ENCODE measurements at places on chromosomes 3 and 15.
A peak's percentile ranks its signal among the peaks of the same experiment; 100 is the strongest.

DNA sequence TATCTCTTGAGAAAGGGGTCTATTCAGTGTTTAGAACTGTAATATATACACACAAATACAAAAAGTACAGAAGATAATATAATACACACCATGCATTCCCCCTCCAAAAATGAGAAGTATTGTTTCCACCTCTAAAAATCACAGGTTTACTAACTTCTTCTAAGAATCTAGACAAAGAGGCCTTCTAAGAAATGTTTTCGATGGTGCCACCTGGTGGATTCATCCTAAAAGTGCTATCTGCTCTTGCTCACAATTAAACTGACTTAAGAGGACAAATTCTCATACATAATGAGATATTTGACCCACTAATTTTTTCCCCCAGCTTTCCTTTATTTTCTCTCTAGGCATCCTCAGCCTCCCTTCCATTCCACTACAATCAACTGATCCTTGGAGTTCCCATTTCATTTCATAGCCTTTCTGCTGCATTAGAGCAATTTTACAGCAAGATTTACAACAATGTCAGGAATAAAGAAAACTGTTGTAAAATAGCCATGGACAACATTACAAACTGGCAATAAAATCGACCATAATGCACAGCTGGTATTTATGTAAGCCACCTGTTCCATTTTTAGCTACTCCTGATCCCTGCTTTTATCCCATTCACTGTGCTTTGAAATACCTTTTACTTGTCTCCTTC lies 124.6 kb downstream of the ARRDC4 start:
- DNase-seq, result peak; percentile 14

DNA sequence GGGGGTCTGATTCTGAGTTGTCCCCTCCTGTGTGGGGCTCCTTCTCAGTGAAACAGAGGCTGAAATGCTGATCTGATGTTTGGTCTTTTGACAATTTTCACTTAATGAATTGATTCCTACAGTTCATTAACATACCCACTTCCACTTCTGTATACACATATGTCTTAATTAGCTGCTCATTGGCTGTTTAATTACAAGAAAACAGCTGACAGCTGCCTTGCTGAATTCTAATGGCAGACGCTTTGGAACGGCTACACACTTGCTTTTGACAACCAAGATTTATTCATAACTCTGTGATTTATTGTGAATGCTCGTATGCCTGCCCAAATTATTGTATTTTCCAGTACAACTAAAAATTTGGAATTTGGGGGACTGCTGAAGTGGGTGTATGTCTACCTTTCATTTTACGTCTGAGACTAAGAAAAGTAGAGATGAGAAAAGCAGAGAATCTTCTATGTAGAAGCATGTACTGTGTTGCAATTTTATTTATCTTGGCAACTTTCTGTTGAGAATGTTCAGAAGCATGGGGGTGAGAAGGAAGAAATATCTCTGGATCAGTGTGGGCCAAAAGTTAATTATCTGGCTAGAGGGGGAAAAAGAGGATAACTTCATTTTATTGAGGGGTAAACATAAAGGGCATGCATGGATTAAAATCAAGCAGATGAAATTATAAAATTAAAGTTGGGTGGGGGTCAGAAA lies 46.5 kb upstream of the ICE2 start:
- DNase-seq, result no peak

GRCh38 chr3:56591262-56591661 lies 34.3 kb downstream of the CCDC66 start:
- no peak for DNase-seq

GRCh38 chr3:52176180-52176752 lies 21.7 kb upstream of the ALAS1 start:
- DNase-seq, result no peak

- no peak for DNase-seq
These were observed 1.6 kb upstream of the P2RY13 start for GRCh38 chr3:151330899-151331298.

DNA sequence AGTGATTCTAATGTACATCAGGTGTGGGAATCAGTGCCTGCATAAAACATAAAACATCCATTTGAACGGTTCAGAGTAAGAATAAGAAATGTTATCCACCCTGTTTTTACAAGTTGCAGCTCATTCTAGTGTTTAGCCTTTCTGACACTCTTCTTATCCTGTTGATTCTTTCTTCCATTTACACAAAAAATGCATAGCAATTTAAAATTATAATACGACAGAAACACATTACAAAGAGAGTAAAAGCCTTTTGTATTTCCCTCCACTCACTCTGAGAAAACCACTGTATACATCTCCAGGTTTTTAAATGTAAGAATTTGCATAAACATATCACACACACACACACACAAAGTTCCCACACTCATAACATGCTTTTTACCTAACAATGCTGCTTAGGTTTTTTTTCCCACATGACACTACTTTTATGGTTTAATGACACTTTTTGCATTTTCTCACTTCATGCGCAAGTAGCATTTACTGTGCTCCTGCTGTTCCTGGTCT lies 199.8 kb downstream of the CNTN6 start:
- no peak for DNase-seq

DNA sequence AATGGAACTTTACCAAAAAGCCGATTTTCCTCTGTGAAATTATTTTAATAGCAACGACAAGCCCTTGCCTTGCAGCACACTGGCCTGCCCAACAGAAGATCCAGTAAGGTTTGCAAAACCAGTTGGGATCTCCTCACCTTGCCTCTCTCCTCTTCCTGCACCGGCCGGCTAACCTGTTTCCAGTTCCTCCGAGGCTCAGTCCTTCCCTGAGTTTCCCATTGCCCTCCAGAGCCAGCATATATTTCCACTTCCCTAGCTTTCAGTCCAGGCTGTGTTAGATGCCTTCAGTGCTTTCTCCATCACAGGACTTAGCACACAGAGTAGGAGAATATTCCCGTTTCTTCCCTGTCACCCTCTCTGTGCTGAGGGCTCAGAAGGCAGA lies 60.3 kb downstream of the NOX5 start:
- no peak for DNase-seq

DNA sequence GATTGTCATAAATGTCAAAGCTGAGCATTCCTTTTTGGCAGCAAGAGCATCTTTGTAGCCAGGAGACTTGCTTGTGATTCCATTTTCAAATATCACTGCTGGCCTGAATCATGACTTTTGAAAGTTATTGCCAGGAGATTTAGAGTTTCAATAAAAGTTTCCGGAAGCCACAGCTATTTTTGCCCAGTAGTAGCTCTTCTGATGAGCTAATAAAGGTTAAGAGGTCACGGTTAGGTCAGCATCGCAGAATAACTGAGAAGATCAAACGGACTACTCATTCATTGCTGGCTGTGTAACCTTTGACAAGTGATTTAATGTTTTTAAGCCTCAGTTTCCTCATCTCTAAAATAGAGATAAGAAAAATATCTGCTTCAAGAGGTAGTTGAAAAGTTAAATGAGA lies 105.1 kb upstream of the ETV5 start:
- DNase-seq, result no peak

DNA sequence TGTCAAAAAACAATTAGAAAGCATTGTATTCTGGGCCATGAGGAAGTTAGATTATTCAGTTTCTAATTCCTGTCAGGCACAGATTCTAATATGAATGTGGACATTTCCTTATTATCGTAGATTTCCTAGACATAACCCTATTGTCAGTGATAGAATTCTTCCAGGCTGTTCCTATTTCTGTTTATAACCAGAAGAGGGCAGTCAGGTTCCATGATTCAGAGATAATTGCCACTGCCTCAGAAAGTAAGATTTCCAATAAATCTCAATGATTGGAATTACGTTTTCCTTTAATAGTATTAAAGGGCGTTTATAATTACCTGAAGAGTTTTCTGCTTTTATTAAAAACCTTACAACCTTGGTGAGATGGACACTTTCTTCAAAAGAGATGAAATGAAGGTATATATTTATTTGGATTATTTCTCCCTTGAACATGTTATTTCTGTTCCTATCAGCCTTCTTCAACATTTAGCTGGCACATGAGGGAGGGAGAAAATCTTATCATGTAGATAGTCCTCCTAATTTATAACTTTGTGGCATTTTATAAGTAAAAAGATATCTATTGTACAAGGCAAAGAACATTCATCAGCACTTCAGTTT lies 439.2 kb downstream of the MCTP2 start:
- peak; percentile 71 for DNase-seq

DNA sequence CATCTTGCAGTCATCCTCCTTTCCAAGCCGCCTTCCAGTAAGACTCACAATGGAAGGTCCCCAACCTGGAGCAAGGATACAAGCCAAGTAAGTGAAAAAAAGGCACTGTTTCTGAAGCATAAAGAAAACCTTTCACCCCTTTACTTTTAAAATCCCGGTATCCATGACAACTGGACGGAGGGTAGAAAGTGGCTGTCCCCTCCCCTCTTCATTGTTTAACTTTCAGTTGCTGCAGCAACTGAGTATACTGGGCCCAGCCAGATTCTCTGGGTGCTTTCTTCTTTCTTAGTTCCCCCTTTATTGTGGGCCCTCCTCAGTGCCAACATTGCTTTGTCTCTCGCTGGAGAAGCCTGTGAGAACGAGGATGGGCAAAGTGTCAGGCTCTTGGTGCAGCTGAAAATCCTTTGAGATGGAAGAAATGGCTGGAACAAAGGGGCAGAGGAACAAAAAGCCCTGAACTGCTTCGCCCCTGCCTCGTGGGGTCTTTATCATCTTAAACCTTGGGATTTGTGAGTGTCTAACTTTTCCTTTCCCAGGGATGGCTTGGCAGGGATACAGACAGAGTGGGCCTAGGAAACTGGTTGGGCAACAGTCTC lies 224.0 kb upstream of the RGMA start:
- peak; percentile 64 for DNase-seq

- no peak for DNase-seq
These were observed 30.9 kb upstream of the VPS8 start for GRCh38 chr3:184780981-184781515.

- DNase-seq, result peak; percentile 79
These were observed 19.0 kb downstream of the SYNM start for GRCh38 chr15:99123713-99124451.

DNA sequence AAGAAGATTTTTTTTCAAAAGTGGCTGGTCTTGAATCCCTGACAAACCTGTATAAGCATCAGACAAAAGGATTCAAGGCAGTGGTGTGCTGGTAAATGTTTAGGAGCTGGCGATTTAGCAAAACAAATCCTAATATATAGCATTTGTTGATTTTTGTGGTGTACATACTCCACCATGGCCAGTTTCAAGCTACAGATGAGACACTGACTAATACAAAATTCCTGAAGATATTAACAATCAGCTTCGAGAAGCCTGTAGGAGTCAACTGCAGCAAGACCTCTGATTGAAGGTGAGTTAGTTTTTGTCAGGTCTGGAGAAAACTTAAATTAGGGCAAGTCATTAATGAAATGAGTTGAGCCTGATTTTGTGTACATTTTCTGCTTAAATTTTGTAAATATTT lies 6.7 kb downstream of the STRIT1 start:
- no peak for DNase-seq

DNA sequence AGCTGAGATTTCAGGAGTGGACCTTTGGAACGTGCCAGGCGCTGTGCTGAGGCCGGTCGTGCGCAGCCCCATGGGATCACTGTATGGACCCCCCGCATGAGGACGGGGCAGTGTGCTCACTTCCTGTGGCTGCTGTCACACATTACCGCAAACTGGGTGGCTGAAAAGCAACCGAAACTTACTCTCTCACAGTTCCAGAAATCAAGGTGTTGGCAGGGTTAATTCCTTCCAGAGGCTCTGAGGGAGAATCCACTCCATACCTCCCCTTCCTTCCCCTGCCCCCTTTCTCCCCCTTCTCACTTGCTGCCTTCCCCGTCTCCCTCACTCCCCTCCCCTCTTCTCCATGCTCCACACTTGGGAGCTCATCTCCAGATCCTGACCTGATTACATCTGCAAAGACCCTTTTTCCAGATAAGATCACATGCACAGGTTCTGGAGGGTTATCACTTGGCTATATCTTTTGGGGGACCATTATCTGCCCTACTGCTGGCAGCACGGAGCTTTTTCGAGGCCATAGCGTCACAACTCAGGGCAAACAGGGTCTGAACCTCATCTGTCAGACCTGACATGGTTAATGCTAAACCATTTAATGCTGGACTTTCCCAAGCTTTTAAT lies 41.2 kb downstream of the KLF13 start:
- DNase-seq, result no peak

DNA sequence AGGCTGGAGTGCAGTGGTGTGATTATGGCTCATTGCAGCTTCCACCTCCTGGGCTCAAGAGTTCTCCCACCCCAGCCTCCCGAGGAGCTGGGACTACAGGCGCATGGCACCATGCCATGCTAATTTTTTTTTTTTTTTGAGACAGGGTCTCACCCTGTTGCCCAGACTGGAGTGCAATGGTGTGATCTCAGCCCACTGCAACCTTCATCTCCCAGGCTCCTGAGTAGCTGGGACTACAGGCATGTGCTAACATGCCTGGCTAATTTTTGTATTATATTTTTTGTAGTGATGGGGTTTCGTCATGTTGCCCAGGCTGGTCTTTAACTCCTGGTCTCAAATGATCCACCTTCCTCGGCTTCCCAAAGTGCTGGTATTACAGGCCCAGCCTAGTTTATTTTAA lies 4.0 kb downstream of the TEX9 start:
- no peak for DNase-seq

Measured in hippocampal formation (tissue), 2 donors.